ENCODE measurements at places on chromosomes 16 and 17.

DNA sequence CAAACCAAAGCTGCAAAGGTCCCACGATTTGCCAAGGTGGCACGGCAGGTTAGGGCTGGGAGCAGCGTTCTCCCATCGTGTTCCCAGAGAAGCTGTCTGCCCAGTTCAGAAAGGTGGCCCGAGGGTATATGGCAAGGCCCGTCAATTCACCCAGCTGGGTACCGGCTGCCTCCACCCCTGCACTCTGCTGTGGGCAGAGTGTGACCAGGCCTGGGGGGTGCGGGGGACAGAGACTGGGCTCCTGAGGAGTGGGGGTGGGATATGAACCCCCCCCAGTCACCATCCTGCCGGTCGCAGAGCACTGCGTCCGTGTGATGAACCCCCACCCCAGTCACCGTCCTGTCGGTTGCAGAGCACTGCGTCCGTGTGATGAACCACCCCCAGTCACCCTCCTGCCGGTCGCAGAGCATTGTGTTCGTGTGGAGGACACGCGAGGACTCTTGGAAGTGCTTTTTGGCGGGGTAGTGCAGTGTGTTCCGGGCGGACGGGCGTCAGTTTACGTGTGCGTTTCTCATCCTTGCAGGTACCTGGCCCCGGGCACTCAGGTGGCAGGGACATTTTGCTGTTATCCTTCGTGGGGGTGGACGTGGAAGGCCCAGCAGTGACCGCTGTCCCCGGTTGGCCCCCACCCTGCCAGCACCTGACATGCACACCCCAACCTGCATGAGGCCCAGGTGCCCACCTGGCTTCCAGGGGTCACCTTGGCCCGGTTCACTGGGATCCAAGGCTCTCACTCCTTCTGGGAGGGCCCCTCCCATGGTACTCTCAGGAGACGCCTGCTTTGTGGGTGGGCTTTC lies 2.7 kb upstream of the FASN start:
- no peak for DNase-seq

GRCh38 chr17:78723001-78723796 lies 58.9 kb downstream of the CYTH1 start:
- DNase-seq: no peak

DNA sequence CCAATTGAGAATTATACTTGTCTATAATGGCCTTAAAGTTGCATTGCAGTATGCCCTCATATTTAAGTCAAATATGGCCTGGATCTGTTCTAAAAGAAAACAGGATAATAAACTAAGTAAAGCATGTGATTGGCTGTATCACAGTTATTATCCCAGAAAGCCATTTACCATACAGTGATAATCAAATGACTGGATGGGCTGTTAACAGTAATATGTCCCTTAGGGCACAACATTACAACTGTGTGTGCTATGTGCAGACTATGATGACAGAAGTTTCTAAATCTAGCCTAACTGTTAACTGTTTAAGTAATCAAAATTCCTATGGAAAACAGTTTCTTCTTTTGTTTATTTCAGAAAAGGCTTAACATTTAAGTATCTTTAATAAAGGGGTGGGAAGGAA lies 145.7 kb downstream of the STXBP4 start:
- DNase-seq: no peak

GRCh38 chr17:31339906-31340661 lies 18.7 kb upstream of the EVI2A start:
- DNase-seq: no peak

GRCh38 chr17:29615492-29616299 lies 7.0 kb downstream of the CORO6 start:
- DNase-seq: peak; percentile 82

DNA sequence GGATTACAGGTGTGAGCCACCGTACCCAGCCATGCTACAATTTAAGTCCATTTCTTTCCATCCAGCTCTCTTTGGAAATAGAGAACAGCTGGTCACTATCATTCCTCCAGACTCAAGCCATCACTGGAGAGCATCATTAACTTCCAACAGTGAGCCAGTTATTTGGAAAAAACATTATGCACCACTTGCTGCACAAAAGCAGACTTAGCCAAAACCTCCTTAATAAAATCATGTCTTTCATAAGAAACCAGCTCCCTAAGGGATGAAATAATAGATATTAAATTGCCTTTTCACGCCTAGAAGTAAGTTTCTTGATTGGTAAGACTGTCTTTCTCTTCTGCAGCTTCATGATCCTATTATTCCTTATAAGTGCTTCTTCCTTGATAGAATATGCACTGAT lies 17.9 kb downstream of the SLC39A11 start:
- no peak for DNase-seq

- DNase-seq: no peak
Measured at GRCh38 chr16:47056688-47057629, 83.5 kb upstream of the DNAJA2 start.

DNA sequence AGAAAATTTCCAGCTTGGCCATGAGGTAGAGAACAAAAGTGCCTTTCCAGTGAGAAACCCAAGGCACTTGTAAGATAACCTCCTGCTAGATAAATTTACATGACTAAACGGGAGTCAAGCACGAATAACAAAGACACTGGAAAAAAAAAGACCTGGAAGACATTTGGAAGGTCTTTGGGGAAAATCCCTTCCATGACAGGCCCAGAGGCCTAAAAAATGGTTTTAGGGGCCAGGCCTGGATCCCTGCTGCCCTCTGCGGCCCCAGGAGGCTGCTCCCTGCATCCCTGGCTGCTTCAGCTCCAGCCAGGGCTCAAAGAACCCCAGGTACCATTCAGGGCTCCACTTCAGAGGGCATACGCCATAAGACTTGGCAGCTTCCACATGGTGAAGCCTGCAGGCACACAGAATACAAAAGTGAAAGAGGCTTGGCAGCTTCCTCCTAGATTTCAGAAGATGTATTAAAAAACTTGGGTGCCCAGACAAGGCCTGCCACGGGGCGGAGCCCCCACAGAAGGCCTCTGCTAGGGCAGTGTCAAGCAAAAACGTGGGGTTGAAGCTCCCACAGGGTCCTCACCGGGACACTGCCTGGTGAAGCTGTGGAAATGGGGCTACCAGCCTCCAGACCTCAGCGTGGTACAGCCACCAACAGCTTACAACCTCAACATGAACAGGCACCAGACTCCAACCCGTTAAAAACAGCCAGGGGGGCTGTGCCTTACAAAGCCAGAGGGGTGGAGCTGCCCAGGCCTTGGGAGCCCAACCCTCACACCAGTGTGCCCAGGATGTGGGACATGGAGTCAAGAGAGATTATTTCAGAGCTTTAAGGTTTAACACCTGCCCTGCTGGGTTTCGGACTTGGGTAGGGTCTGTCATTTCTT lies 77.1 kb downstream of the SDK2 start:
- no peak for DNase-seq

GRCh38 chr17:79051306-79051705 lies 23.3 kb upstream of the ENGASE start:
- no peak for DNase-seq

- no peak for DNase-seq
Measured at GRCh38 chr17:1011760-1012735, 15.1 kb downstream of the TIMM22 start.

GRCh38 chr17:33777674-33778073 lies 477.4 kb upstream of the CCL2 start:
- no peak for DNase-seq

- DNase-seq: no peak
Measured at GRCh38 chr16:5506021-5506420, 408.4 kb upstream of the EEF2KMT start.

DNA sequence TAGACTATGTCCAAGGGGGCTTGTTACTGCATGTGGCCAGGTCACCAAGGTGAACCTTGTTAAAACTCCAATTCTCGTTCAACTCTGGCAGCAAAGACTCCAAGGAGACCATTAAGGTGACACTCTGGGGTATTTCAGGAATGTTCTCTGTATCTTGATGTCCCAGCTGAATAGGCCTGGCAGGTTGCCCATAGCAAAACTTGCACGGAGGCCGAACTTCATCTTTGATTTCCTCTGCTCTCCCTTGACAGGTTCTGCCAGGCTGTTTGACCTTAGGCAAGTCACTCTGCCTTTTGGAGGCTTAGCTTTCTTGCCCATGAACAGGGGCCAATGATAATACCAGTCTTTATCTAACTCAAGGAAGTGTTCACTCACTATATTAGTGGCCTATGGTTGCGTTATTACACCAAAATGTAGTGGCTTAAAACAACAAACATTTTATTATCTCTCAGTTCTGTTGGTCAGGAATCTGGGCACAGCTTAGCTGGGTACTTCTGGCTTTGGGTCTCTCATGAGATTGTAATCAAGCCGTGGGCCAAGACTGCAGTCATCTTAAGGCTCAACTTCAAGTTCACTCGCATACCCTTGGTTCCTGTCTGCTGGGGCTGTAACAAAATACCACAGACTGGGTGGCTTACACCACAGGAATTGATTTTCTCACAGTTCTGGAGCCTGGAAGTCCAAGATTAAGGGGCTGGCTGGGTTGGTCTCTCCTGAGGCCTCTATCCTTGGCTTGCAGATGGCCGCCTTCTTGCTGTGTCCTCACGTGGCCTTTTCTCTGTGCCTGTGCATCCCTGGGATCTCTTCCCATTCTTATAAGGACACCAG lies 168.5 kb downstream of the UTP18 start:
- DNase-seq: no peak

- no peak for DNase-seq
Measured at GRCh38 chr17:73343168-73343634, 31.4 kb upstream of the CDC42EP4 start.

- no peak for DNase-seq
Measured at GRCh38 chr17:58324409-58325288, 3.9 kb downstream of the TSPOAP1 start.

GRCh38 chr17:82964851-82965341 lies 114.5 kb upstream of the METRNL start:
- DNase-seq: no peak

- DNase-seq: no peak
Measured at GRCh38 chr16:27284865-27285675, 16.5 kb upstream of the NSMCE1 start.

DNA sequence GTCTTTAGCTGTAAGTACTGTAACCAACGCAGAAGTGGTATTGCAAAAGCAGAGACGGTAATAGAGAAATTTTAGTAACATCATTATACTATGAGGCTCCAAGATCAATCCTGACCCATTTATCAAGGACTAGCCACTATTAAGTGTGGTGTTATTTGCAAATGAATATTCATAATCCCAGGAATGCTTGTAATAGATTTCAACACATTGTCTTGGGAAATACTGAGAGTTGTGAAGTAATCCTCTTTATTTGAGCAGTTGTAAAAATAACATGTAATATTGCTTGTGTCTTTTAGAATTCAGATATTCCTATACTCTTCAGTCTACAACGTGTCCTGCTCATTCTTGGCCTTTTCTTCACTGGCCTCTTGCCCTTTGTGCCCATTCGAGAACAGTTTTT lies 46.4 kb downstream of the GDPD1 start:
- no peak for DNase-seq

GRCh38 chr16:73183611-73184092 lies 135.7 kb upstream of the ZFHX3 start:
- DNase-seq: no peak

DNA sequence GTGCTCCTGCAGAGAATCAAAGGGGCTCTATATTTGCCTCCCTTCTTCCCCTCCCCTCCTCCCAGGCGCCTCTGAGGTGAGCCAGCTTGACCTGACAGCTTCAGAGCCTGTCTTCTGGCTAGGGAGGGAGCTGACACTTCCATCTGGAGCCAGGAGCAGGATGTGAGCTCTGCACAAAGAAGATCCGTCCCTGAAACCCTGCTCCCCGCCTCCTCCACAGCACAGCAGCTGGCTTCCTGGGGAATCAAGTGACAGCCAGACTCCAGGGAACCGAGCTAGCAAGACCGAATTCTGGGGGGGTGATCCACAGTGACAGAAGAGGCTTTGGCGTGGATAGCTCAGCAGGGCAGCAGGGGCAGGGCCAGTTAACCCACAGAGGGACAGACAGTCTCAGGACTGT lies 37.2 kb downstream of the CCDC182 start:
- DNase-seq: no peak

- no peak for DNase-seq
Measured at GRCh38 chr16:84207879-84208278, 16.9 kb downstream of the ADAD2 start.

GRCh38 chr16:57648581-57649442 lies 19.3 kb upstream of the ADGRG3 start:
- peak; percentile 75 for DNase-seq

GRCh38 chr17:74078363-74078941 lies 125.0 kb upstream of the RPL38 start:
- DNase-seq: no peak

- DNase-seq: no peak
Measured at GRCh38 chr16:51129105-51129504, 22.0 kb downstream of the SALL1 start.

- no peak for DNase-seq
Measured at GRCh38 chr16:70760221-70760620, 40.7 kb downstream of the VAC14 start.

DNA sequence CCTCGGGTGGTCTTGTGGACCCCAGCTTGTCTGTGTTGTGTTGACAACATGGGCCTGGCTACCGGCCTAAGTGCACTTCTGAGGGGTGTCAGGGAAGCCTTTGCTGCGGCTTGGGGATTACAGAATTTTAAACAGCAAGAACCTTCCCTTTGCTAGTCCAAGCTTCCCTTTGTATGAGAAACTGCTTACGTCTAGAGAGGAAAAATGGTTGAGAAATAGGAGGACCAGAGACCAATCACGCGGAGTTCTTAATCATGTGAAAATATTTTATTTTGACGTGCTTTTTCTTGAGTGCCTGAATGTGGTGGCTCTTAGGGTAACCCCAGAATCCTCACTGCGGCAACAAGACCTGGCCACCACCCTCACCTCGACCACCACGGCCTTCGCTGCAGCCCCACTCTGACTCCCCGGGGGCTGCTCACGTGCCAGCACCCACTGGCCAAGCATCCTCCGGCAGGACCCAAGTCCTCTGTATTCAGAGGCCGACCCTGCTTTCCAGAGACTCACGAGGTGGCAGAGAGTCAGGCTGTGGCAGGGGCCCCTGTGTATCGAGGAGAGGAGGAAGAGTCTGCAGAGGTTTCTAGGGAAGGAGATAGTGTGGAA lies 81.2 kb downstream of the ZNF778 start:
- no peak for DNase-seq

DNA sequence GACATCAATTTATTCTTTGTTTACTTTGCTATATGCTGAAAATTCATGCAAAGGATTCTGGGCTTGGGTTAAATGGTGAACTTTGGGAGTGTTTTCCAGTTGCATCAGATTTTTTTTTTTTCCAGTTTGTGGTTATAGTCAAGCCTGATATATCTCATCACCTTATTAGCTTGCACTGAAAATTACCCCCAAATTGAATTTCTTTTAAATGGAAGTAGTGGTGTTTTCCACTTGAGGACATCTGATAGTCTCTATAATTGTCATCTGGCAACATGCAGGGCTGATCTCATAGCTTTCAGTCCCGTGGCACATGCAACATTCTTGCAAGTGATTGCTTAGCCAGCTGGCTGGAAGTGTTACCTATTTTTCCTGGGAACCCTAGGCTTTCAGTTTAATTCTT lies 4.7 kb upstream of the KRTAP3-1 start:
- DNase-seq: no peak

GRCh38 chr16:49867234-49867633 lies 11.3 kb upstream of the ZNF423 start:
- no peak for DNase-seq

DNA sequence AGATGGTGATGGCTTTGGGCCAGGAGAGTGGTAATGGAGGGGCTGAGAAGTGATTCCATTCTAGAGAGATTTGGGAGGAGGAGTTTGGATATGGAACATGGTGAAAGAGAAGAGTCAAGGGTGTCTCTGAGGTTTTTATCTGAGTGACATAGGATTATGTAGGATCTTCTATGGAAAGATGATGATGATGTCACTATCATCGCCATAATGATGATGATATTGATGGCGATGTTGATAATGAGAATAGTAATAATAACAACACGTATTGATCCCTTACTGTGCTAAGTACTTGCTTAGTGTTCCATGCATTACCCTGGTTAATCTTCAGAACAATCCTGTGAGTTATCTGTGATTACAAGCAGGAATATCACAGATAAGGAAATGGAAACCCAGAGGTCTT lies 16.6 kb downstream of the PDILT start:
- DNase-seq: no peak

All from CD8-positive, alpha-beta memory T cell (primary cell).